ENCODE measurements at places on chromosomes 11 and 22.

DNA sequence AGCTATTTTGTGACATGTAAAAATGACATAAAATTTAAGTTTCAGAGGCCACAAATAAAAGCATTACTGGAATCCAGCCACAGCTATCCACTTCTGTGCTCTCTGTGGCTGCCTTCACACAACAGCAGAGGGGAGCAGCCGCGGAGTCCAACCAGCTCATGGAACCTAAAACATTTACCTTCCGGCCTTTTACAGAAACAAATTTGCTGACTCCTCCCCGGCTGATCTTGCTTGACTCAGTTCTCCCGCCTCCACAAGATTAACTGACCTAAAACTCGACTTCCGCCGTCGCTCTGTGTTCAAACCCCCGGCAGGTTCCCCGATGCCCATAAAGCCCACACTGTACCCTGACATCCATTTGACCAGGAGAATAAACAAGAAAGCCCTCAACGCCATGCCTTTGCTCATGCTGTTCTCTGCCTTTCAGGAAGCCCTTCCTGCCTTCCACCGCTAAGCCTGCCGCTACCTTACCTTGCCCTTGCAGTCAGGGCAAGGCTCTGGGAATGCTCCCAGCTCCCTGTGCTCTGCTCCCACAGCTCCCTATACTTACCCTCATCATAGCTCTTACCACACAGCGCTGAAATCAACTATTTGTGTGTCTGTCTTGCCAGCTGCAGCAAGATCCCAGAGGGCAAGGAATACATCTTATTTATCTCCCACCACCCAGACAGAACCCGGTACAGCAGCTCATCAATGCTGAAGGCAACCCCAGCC is 35.4 kb downstream of the MICAL3 start:
- no peak for DNase-seq

- no peak for DNase-seq
These were observed 187.6 kb downstream of the PGR start for GRCh38 chr11:100942016-100942415.

GRCh38 chr11:15806217-15806616 is 550.1 kb downstream of the SOX6 start:
- DNase-seq: no peak

DNA sequence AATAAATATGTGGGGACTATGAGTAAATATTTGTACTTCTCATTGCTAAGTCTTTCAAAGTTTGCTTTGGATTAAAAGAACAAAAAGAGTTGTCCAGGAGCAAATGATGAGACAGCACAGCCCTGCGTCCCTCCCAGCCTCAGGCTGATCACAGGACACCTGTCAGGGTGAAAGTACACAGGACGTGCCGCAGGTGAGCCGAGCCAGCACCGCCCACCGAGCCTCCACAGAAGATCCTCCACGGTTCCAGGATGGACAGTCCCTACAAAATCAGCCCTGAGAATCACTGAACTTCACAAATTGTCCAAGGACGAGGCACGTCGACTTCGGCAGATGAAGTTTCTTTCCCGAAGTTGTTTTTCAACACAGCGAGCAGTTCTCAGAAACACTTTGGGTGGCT is 661.5 kb downstream of the BRD1 start:
- DNase-seq: no peak

DNA sequence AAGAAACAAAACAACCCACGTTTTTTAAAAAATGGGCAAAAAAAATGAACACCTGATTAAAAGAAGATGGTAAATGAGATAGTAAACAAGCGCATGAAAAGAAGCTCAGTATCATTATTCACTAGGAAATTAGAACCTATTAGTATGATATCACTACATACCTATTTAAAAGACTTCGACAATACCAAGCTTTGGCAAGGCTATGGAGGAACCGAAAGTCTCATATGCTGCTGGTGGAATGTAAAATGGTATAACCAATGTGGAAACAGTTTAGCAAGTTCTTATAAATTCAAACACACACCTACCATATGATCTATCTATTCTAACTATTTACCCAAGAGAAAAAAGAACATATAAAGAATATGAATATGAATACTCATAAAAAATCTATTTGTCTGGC is 143.8 kb downstream of the APOL5 start:
- DNase-seq: no peak

- DNase-seq: no peak
These were observed 25.2 kb upstream of the GCAT start for GRCh38 chr22:37782340-37783168.
